ENCODE measurements at places on chromosomes 3 and 15.

- DNase-seq: no peak
These were observed 27.4 kb downstream of the MIX23 start for GRCh38 chr3:122355612-122356011.

GRCh38 chr3:4751029-4751501 lies 228.2 kb upstream of the BHLHE40 start:
- no peak for DNase-seq

GRCh38 chr3:33144433-33144832 lies 30.6 kb downstream of the CRTAP start:
- DNase-seq: no peak

DNA sequence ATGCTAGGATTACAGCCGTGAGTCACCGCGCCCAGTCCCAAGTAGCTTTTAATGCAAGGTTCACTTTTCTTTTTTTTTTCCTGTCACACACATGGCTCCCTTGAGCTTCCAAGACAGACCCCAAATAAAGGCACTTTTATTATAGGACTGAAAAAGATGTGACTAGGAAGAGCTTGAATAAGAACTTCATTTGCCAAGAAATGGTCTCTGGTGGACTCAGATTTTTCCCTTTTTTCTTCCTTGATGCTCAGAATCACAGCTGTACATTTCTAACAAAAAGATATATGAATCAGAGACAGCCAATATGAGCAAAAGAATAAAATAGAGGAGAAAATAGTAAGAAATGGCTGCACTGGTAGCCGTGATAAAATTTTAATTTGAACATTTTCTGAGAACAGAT lies 337.2 kb downstream of the MAGI1 start:
- DNase-seq: no peak

DNA sequence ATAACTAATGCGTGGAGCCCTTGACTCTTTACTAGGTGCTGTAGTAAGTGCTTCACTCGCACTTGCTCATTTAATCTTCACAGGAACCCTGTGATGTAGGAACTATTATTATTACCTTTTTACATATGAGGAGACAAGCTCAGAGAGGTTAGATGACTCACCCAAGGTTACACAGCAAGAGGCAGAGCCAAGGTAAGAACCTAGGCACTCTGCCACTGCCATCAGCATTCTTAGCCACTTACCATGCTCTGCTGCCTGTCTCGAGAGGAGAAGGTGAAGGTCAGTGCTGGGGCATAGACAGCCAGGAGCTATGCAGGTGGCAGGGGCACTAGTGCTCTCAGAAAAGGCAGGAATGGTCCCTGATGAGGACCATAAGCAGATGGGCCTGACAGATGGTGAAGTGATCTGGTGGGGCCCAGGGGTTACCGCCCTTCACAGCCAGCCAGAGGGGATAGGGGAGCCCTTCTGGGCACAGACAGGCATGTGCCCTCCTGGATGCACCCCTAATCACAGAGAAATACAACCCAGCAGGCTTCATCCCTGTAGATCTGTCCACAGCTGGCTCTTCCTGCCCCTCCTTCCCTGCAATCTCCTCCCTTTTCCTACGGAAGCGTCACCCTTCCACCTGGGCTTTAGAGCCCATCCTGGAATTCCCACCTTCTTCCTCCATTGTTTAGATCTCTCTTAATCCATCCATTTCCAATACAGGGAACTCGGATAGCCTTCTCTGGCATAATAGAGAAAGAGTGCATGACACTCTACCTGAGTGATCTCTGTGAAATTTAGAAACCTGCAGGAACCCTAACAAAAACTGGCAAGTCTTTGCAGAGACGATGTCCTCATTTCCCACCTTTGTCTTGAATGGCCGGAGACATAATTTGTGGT lies 26.9 kb downstream of the ABTB1 start:
- DNase-seq: no peak

- no peak for DNase-seq
These were observed 7.9 kb upstream of the CPNE9 start for GRCh38 chr3:9695746-9696145.
